ENCODE measurements at places on chromosomes 11 and 22.
A peak's percentile ranks its signal among the peaks of the same experiment; 100 is the strongest.

- peak; percentile 31 for DNase-seq
Observed at GRCh38 chr11:79439410-79439885, 1.4 kb downstream of the TENM4 start.

DNA sequence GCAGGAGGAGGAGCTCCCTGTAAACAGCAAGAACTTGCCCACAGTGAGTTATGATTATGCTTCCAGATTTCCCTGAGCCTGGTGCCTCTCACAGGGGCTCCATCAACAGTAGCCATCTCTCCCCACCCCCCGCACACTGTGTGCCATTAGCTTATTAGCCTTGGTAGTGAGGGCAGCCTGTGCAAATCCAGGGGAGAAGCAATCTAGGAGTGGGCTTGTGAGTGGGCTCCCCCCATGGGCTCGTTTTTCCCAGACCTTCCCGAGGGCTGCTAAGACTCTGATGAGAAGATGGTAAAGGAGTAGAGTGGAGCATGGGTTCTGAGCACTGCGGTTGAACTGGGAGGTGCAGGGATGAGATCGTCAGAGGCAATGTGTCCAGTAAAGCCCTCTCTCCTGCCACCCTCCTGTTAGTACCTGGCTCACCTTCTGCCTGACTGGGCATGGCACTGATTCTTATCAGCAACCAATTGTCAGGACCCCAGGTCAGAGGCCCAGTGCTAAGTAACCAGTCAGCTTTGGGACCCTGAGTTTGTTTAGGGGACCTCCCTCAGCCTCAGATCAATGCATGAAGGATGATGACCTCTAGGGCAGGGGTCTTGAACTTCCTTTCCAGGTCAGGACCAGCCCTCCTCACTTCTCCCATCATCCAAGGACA, 38.4 kb upstream of the TP53I11 start:
- DNase-seq = no peak

DNA sequence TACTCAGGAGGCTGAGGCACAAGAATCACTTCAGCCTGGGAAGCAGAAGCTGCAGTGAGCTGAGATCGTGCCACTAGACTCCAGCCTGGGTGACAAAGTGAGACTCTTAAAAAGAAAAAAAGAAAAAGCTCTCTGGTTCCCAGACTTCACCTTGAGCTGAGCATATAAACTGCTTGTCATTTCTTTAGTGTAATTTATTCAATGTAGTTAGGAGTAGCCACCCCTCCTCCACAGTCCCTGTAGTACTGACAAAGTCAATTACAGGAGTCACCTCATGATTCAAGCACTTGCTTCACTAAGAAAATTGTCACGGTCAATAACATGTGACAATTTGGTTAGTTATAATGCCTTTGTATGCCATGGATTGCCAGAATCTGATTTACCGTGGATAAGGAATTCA, 7.2 kb downstream of the OR4D10 start:
- DNase-seq = no peak

DNA sequence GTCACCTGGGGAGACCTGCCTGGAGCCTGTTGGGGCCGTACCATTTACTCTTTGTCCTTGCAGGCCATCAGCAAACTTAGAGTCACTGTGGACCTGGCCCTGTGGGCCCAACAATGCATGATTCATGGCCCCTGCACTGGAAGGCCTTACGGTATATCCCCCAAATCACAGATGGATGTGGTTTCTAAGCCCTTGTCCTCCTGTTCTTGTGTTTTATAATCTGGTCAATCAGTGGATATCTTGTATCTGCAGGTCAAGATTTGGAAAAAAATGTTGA, 6.2 kb downstream of the TSKU start:
- DNase-seq = no peak

DNA sequence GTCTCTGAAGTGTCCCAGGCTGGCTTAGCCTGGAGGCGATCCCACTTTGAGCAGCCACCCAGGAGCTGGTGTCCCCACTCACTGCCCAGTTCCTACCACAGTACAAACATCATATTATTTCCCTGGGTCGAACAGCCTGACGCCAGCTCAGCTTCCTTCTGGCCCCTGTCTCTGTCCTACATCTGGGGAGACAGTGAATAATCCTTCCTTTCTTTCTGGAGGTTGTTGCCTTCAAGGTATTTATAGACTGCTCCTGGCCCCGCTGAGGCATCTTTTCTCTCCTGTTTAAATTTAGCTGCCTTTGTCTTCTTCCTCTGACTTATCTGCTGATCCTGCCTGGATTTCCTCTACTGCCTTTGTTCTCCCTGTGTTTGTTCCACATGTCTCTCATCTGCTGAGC, 56.8 kb upstream of the LRRC55 start:
- no peak for DNase-seq

DNA sequence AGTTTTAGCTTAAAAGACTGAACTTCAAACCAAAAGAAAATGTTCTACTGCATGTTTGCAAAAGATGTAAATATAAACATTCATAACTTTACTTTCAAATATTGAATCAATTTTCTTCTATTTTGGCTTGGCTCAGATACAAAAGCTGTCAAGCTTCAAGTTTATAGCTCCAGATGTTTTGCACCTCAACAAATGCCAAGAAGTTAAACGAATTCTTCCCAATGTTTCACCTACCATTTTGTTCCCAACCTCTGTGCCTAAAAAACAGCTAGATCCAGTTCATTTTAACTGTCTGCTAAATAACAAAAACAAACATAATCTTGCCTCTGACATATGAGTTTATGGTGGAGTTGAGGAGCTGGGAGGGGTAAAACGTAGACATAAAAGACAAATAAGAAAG, 76.5 kb downstream of the RAB30 start:
- no peak for DNase-seq

DNA sequence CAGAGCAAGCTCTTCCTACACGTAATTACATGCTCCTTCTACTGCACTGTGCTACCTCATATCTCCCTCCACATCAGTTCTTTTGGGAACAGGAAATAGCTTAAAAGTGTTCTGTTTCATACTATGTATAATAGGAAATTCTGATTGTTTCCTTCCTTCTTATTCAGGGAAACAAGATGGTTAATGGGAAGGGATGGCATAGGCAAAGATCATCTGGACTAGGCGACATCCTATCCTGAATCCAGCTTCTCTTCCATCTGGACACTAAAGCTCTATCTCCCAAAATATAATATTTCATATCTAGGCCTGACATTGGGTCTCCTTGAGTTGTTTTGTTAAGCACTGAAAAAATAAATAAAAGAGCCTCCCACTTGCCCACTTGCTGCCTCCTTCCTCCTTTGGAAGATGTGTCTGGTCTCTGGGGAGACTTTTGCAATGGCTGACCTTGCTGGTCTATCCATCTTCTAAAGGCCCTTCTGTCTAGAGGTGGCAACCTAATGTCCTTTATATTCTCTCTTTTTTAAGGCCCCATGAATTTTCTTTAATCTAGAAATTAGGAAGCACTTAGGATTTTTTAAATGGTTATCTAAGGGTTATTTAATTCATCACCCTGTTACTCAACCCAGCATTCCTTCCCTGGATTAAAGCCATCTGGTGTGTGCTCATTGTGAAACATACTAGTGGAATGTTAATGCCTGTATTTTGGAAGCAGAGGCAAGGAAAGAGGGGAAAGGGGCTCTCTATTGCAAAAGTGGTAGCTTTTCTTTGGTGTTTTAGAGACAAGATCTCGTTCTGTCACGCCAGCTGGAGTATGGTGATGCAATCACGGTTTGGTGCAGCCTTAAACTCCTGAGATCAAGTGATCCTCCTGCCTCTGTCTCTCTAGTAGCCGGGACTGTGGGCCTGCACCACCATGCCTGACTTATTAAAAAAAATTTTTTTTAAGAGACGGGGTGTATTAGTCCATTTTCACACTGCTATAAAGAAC, 20.6 kb downstream of the CLMP start:
- DNase-seq = peak; percentile 97

DNA sequence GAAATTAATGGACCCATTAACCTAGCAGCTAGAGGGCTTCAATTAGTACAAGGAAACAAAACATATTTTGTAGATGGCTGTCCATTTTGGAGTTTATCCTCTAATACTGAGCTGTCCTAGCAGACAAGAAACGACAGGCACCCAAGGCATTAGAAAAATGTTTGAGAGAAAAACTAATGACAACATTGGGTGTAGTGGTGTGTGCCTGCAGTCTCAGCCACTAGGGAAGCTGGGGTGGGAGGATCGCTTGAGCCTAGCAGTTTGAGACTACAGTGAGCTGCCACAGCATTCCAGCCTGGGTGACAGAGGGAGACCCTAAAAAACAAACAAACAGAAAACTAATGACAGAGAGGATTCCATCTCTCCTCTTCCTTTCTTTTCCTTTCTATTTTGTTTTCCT, 1.5 kb downstream of the A4GALT start:
- no peak for DNase-seq

GRCh38 chr11:93118276-93118675, 79.5 kb downstream of the SLC36A4 start:
- no peak for DNase-seq

GRCh38 chr11:11931461-11932055, 76.9 kb downstream of the DKK3 start:
- DNase-seq = peak; percentile 80

GRCh38 chr11:11553573-11553972, 68.2 kb downstream of the GALNT18 start:
- no peak for DNase-seq

DNA sequence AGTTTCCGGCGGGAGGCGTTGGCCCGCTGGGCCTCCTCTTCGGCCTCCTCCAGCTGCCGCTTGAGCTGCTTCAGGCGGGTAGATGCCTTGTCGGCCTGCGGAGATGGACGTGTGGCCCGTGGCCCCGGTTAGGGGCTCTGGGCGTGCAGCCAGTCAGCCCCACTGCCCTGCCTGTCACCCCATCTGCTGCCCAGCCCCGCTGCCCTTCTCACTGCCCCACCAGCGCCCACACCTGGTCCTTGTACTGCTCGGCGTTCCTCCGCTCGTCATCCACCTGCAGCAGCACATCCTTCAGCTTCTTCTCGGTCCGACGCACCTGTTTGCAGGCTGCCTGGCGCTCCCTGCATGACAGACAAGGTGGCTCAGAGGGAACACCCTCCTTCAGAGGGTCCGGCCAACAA, 31.2 kb downstream of the APOL1 start:
- no peak for DNase-seq

DNA sequence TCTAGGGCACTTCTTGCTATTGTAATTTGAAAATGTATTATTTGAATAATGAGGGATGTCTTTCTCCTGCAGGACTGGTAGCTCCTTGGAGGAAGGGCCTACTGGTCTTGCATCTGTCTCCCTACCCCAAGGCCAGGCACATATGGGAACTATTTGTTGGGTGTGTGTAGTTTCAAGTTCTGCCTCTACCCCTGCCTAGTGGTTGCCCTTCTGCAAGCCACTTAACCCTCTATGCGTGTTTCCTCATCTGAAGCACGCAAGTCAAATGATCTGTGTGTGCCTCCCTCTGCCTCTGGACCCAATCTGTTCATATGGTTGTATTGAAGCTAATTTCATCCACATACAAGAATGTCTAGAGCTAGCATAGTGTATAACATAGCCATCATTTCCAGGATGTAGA, 67.0 kb downstream of the WNT11 start:
- no peak for DNase-seq

DNA sequence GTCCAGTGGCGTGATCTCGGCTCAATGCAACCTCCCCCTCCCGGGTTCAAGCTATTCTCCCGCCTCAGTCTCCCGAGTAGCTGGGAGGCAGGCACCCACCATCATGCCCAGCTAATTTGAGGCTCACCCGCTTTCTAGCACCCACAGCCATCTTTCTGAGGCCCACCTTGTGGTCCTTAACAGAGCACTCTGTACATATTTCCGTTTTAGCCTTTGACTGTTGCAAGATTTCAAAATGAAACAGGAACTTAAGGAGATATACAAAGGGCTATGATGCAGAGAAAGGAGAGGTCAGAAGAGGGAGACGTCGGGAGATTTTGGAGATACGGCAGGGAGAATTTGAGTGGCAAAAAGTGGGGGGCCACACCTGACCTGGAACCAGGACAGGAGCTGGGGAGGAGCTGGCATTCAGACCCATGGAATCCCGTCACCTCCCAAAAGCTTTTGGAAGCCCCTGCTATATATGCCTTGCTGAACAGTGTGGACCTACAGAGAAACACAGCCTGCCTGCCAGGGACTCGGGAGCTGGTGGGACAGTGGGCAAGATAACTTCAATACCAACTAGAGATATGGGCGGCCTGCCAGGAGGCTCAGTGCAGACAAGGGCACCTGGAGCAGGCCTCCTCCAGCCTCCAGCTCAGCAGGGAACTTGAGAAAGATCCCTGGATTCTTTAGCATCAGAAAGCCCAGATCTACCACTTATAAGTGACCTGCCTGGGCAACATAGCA, 8.0 kb upstream of the CLCF1 start:
- DNase-seq = no peak

GRCh38 chr11:128462922-128463321, 124.4 kb downstream of the ETS1 start:
- DNase-seq = no peak

DNA sequence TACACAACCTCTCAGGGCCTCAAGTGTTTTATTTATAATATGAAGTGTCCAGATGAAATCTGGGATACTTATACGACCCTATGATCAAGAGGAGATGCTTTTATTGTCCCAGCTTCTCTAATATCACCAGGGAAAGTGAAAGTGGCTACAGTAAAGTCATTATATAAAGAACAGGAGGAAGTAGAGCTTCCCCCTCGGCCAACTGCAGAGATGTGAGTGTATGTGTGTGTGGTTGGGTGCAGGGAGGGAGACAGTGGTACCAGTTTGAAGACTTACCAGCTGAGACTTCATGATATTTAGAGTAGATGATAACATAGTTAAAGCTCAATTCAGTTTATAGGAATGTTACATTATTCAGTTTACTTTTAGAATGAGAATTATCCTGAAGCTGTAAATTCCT, 373.6 kb upstream of the DDI1 start:
- DNase-seq = no peak

- peak; percentile 47 for DNase-seq
Observed at GRCh38 chr11:11608783-11609232, 13.0 kb downstream of the GALNT18 start.

DNA sequence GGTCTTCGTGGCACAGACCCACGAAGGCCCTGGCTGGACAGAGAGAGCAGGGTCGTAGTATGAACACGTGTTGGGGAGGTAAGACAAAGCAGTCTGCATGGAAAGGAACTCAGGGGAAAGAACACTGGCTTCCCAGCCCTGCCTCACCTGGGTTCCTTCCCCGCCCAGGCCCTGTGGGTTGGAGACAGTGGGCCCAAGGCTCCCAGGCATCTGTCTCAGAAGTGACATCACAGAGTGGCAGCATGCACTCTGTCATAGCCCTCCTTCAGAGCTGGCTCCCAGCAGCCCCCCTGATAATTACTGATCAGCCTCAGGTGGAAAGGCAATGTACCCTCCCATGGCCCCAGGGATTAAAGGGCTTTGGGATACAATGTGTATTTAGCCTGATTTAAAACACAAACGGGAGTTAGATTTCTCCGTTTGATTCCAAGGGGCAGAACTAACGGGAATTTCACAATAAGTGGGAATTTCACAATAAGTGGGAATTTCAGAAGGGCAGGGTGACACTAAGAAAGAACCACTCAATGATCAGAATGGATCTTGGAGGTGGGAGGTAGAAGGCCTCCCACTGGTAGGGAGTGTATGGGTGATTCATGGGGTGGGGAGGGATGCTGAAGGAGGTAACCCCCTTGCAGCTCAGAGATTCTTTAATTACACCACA, 65.1 kb downstream of the SLC22A12 start:
- peak; percentile 60 for DNase-seq

All from MCF 10A (cell line).